ENCODE measurements at places on chromosomes 16 and 17.
A peak's percentile ranks its signal among the peaks of the same experiment; 100 is the strongest.

DNA sequence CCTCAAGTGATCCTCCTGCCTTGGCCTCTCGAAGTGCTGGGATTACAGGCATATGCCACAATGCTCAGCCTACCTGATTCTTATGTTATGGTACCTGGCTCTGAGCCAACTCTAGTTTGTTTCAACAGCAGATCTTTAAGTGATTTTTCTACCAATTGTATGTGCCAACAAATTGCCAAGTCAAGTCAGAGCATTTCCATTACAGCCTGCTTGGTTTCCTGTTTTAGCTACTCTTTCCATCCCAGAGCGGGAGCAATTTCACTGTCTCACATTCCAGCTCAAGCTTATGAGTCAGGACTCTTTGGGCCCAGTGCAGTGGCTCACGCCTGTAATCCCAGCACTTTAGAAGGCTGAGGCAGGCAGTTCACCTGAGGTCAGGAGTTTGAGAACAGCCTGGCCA is 30.8 kb upstream of the RBBP6 start:
- DNase-seq: no peak

- DNase-seq: no peak
Measured at GRCh38 chr16:407253-407652, 5.6 kb downstream of the DECR2 start.

- no peak for DNase-seq
Measured at GRCh38 chr16:64679976-64680690, 441.7 kb downstream of the CDH11 start.

GRCh38 chr16:85611444-85612190 is 1.5 kb upstream of the GSE1 start:
- DNase-seq: peak; percentile 83

DNA sequence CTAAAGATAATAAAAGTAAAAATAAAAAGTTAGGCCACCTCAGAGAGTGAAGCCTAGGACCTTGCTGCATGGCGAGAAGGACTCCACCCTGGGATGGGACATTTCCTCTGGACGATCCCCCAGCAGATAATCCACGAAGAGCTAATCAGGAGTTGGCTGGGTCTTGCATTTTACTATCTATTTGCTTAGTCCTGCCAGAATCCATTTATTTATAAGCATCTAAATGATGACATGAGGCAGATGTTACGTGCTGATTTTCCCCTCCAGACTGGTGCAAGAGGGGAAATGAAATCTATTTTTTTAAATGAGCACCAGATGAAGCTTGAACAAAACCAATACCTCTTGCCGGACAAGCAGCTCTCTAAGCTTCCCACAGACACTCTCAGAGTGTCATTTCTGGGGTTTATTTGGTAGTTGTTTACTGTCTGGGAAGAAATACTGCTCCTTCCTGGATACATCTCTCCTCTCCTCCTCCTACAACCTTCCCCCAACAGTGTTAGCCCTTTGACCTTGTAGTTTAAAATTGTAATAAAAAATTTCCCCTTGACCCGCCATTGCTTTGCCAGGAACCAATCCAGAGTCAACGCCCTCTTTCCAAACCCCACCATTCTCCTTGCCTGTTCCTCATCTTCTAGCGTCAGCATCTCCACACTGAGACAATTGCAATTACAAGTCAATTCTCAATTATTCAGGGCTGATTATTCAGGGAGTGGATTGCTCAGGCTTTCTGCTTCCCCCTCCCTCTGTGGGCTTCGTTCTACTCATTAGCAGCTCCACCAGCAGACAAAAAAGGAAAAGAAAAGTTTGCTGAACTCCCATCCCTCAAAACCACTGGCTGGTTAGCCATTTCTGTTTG is 63.0 kb downstream of the GSG1L start:
- no peak for DNase-seq

DNA sequence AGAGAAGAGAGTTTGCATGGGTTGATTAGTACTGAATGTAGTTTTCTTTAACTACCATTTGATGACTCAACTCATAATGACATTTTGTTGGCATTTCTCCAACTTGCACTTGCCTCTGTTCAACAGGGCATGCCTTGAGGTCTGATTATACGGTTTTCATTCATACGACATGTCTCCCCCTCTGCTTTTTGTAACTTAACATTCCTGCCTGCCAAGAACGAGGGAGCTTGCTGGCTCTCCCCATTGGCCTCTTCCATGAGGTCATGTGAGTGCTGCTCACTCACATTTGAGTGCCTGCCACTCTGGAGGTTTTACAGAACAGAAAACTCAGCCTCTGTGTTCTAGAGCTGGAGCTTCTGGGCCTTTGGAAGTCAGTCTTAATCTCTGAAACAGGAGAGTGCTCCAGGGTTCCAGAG is 19.7 kb downstream of the MAP2K6 start:
- DNase-seq: no peak

- no peak for DNase-seq
Measured at GRCh38 chr16:75402159-75402820, 31.0 kb downstream of the CFDP1 start.

GRCh38 chr17:37385474-37385990 is 9.7 kb downstream of the C17orf78 start:
- DNase-seq: no peak

- no peak for DNase-seq
Measured at GRCh38 chr16:48909231-48909630, 299.3 kb upstream of the N4BP1 start.

DNA sequence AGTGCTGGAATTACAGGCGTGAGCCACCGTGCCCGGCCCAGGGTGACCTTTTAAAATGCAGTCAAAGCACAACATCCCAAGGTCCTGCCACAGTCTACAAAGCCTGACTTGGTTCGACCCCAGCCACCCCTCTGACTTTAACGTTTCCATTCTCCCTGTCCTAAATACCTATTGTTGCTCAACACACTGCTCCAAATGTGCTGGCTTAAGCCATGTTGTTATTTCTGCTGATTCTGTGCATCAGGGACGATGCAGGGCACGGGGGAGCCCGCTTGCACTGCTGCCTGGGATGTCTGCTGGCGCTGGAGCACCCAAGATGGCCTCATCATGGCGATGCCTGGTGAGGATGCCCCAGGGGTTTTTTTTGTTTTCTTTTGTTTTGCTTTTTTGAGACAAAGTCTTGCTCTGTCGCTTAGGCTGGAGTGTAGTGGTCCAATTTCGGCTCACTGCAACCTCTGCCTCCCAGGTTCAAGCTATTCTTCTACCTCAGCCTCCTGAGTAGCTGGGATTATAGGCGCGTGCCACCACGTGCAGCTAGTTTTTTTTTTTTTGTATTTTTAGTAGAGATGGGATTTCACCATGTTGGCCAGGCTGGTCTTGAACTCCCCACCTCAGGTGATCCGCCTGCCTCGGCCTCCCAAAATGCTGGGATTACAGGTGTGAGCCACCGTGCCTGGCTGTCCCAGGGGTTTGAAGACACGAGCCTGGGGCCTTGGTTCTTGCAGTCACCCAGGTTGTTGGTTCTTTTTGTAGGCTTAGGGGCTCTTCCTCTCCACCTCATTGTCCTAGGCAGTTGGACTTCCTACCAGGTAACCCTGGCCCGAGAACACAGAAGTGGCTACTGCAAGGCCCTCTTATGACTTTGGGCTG is 22.9 kb downstream of the TMC7 start:
- no peak for DNase-seq

GRCh38 chr17:44324092-44324570 is 492 bp downstream of the SLC25A39 start:
- DNase-seq: no peak

- DNase-seq: peak; percentile 40
Measured at GRCh38 chr16:57798953-57799599, 3.2 kb downstream of the KIFC3 start.

DNA sequence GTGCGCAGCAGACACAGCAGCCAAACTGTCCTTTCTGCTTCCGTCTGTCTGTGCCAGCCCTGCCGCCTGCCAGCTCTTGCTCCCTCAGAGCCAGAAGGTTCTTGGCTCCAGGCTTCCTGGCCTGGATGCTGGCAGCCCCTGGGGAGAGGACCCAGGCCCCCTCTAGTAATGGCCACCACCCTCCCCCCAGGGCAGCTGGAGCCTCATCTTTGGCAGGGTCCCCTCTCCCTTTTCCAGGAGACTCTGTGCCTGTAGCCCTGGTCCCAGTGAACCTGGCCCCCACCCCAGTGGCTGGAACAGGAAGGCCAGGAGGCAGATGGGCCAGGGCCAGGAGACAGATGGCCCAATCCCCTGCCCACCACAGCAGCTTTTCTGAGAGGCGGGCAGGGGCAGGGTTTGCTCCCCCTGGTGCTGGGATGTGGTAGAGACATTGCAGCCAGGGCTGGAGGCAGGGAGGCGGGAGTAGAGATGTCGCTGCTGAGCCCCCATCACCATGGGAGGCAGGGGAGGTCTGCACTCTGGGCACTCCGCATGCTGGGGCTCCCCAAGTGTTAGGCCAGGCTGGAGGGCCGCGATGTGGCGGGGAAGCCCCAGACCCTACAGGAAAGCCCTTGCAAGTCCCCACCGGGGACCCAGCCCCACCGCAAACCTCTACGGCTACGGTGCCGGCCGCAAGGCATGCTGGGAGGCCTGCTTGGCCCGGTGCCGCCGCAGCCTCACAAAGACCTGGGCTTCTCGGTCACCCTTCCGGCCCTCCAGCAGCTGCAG is 16.7 kb downstream of the UNC13D start:
- DNase-seq: peak; percentile 60

DNA sequence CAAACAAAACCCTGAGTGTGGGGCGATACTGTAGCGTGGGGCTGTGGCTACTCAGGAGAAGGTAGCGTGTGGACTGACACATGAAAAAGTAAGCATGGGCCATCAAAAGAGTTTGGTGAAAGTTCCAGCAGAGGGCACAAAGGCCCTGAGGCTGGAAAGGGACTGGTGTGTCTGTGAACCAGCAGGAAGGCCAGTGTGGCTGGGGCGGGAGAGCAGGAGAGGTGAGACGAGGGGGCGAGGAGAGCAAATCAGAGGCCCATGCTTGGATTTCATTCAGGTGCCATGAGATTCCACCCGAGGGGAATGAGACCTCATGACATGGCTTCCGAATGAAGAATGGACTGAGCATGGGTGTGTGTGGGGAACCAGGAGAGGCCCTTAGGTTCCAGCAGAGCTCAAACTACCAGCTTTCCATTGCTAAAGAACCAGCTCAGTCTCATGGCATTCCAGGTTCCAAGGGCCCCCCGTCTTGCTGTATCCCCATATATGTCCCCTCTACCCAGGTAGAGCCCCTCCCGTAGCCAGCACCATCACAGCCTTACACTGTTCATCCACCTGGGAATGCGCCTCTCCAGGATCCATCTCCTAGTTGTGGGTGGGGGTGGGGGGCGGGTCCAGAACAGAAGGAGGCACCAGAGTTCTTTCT is 31.1 kb downstream of the TRPV2 start:
- peak; percentile 65 for DNase-seq

DNA sequence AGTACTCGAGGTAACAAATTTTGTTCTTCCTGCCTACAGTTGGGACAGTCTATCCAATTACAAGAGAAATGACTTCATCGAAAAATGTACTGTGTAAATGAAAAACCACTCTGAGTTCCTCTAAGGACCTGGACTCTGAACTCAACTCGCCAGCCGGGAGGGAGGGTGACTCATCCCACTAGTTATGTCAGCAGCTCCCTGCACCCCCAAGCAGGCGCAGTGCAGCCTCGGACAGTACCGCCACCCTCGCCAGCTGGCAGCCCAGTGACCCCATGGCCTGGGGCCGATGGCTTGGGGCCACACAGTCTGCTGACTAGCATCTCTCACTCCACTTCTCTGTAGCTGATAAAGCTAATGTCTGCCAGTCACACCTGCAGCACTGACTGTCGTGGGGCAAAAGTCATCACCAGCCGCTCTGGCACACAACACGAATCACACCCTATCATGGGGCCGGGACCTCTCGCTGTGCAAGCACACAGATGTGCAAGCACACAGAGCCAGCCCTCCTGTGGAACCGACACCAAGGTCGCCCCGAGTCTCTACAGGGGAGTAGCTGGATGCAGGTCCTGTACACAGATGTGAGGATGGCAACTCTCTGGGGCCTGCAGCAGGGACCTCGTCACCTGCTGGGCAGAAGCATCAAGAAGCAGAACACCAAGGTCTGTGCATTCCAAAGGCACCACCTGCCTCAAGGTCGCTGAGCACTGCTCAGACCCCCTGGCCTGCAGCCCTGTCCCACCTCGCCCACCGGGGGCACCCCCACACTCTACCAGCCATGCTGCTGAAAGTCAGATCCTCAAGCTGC is 5.7 kb downstream of the CSNK1D start:
- DNase-seq: peak; percentile 78

DNA sequence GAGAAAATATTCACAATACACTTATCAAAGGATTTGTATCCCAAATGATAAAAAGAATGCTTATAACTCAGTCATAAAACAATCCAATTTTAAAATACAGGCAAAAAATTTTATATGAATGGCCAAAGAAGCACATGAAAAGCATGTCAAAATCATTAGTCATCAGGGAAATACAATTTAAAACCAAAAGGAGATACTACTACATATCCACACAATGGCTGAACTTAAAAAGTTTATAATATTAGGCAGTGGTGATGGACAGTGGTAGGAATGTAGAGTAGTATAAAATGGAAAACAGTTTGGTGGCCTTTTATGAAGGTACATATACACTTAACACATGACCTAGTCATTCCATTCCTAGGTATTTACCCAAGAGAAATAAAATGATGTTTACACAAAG is 12.2 kb downstream of the CMC2 start:
- no peak for DNase-seq

DNA sequence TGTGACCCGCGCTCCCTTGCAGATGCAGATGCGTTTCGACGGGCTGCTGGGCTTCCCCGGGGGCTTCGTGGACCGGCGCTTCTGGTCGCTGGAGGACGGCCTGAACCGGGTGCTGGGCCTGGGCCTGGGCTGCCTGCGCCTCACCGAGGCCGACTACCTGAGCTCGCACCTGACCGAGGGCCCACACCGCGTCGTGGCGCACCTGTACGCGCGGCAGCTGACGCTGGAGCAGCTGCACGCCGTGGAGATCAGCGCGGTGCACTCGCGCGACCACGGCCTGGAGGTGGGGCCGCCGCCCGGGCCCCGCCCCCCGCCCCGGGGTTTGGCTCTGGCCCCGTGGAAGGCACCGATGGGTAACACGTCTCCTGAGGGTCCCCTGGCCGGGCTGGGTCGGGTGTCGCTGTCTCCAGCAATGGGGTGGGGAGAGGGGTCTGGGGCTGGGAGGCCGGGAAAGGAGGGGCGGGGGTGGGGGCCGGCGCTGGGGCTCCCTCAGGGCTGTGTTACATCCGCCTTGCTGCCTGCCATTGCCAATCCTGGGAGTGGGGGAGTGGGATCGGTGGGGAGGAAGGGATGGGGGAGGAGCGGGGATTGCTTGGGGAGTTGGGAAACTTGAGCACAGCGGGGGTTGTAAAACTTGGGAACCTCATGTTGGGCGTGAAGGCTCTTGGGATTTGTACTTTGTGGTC is 737 bp downstream of the NUDT16L1 start:
- peak; percentile 55 for DNase-seq

- DNase-seq: no peak
Measured at GRCh38 chr16:3935921-3936320, 55.4 kb upstream of the CREBBP start.

- DNase-seq: peak; percentile 71
Measured at GRCh38 chr17:44209786-44210341, 9.6 kb downstream of the UBTF start.

GRCh38 chr16:65343556-65343955 is 221.7 kb upstream of the CDH11 start:
- DNase-seq: no peak

DNA sequence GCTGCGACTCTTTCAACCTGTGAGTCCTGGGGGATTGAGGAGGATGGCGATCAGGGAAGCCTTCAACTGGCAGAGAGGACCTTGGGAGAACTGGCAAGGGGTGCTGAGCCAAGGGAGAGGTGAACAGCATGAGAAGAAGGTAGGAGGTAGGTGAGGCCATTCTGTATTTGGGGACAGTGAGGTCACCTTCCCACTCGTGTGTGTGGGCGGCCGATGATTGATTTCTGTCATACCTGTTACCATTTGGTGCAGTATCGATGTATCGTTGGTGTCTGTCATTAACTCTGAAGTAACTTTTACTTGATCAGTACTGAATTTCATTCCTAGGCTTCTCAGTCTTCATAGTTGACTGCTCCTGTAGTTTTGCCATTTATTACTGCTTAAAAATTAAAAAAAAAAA is 3.8 kb downstream of the ARSG start:
- no peak for DNase-seq

Data from NB4 (cell line).